ENCODE measurements at places on chromosomes 12 and 14.

- no peak for DNase-seq
Measured at GRCh38 chr12:122437656-122438121, 15.2 kb upstream of the CLIP1 start.

- DNase-seq, result peak; percentile 19
Measured at GRCh38 chr14:80959496-80959895, 4.1 kb downstream of the TSHR start.

DNA sequence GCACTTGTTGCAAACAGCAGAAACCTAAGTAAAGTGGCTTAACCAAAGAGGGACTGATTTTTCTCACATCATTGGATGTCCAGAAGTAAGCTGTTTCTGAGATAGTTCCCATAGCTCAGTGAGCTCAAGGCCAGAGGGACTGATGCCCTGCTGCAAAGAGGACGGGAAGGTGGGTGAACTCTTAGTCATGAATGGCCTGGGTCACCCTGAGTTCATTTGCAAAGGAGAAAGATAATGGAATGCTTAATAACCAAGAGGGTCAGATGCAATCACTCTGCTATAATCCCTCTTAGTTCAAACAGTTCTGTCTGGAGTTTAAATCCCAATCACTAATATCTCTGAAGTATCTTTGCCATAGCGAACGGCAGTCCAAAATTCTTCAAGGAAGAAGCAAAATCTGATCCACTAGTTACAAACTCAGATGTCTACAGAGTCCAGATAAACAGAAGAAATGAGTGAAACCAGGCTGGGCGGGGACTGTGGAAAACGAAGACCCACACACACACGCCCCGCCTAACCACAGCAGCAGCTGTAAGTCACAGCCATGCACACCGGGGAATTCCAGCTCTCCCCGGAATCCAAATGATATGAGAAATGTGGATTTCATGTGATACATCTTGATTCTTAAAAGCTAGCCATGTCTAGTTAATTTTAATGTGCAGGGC is 289.5 kb downstream of the TMEM132D start:
- DNase-seq, result no peak

- no peak for DNase-seq
Measured at GRCh38 chr12:119020406-119021360, 39.3 kb downstream of the SRRM4 start.

DNA sequence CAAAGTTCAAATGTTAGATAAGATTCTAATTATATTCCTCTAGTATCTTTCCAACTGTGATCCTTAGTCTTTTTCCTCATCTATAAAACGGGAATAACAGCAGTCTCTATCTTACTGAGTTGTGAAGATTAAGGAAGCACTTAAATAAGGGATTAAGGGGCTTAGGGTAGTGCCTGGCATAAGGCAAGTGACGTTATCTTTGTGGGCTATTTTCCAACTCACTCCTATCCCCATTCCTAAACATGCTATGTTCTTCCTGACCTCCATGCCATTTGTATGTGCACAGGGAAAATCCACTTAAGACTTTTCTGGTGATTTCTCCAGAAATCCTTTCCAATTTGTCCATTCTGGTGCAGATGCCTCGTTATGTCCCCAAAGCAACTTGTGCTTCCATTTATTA is 33.3 kb downstream of the SUPT16H start:
- DNase-seq, result no peak

- DNase-seq, result no peak
Measured at GRCh38 chr12:6542209-6543009, 8.1 kb downstream of the GAPDH start.

DNA sequence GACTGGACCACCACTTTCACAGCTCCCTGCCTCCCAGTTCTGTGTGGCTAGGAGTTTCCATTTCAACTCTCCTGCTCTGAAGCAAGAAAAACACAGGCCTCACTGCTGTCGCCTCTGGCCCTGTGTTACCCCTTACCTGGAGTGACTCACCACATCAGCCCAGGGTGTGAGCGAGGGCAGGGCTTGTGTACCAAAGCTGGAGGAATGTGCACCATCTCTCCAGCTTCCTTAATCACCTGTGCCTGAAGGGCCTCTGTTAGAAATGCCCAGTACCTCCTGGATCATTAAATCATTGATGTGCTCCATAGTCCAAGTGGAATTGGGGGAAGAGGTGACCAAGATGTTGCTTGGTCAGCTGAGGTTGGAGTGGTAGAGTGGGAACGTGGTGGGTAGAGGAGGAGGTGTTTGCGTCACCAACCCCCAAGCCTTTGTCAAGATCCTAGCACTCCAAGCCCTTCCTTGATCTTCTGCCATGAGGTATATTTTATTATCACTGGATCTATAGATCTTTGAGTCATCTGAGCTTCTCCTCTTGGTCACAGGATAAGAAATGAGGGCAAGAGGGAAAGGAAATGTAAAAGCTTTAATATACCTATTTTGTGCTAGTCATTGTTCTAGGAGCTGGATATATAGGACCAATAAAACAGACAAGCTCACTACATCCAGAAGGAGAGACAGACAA is 51.3 kb downstream of the SSPN start:
- DNase-seq, result no peak

GRCh38 chr14:36451310-36452065 is 68.5 kb downstream of the NKX2-1 start:
- no peak for DNase-seq

- no peak for DNase-seq
Measured at GRCh38 chr12:89427508-89428156, 75.3 kb upstream of the DUSP6 start.

- DNase-seq, result no peak
Measured at GRCh38 chr12:2461645-2462044, 333.1 kb upstream of the FKBP4 start.

DNA sequence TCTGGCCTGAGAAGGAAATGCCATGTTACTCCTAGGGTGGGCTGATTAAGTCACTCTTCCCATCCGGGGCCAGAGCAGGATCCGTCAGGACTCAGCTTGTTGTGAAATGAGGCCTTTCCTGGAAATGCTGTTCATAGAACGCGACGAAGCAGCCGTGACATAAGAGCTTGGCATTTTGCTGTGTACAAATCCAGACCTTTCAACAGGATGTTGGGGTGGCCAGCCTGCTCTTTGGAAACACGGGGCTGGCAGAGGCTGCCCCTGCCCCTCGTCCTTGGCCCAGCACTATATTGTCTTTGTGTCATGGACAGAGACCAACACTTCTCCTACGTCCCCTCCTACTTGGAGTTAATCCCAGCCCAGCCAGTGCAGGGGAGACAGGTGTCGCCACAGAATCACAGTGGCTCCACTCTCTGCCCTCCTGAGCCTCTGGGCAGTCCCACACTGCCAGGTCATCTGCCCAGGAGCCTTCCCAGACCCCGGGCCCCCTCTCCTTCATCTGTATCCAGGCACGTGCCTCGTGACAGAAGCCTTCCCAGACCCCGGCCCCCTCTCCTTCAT is 18.6 kb upstream of the EIF5 start:
- no peak for DNase-seq

- no peak for DNase-seq
Measured at GRCh38 chr14:83863042-83863774, 1666.7 kb upstream of the FLRT2 start.

DNA sequence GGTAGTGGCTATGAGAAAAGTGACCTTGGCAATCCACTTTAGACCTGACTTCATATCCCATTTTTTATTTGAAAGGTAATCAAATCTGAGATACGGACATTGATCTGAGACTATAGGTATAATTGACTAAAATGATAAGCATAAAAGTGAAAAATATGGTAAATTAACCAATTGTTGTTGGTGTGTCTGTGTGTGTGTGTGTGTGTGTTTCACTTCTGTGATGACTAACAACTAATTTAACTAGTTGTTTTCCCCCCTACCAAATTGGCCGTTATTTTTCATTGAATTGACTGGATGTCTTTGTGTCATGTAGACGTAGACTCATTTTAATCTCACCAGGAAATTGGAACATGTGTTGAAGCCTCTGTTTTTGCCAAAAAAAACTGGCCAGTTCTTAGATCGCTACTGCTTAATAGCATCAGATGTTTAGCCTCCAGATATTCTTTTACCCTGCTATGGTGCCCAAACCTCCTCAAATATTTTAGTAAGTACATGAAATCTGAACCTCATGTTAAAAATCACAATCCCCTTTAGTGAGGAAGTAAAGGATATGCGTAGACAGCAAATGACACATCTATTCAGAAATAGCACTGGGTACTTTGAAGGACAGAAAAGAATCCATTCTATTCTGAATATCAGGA is 395.0 kb downstream of the EGLN3 start:
- no peak for DNase-seq

DNA sequence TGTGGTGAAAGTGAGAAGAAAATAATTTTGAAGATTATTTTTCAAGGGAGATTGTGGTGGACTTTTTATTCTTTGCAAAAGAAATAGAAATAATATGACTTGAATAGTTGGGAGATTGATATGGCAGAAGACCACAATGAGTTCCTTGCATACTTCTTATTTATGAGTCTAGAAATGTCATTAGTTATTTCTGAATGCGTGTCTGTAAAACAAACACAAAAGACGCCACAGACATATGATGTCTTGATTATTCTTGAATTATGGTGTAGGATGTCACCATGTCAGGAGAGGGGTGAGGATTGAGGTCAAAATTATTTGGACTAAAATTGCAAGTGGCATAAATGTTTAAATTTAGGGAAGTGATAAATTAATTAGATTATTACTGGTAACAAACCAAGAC is 440.7 kb upstream of the PDE3A start:
- DNase-seq, result no peak

- DNase-seq, result no peak
Measured at GRCh38 chr12:74446466-74446865, 91.2 kb upstream of the ATXN7L3B start.

- no peak for DNase-seq
Measured at GRCh38 chr14:81430235-81430634, 30.1 kb upstream of the STON2 start.

DNA sequence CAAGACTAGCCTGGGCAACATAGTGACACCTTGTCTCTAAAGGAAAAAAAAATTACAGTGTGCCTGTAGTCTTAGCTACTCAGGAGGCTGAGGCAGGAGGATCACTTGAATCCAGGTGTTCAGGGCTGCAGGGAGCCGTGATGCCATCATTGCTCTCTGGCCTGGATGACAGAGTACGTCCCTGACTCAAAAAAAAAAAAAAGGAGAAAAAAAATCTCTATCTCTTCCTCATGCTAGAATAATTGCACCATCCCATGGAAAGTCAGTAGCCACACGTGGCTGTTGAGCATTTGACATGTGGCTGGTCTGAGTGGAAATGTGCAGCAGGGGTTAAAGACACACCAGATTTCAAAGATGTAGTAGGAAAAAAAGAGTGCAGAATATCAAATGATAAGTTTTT is 3.8 kb downstream of the RILPL1 start:
- DNase-seq, result no peak

All from activated B cell treated with CpG ODN at 0.5 μM for 24 hours (primary cell).